ENCODE measurements at places on chromosomes 11 and 22. TPM values are rescaled to one million over a fixed set of nuclear protein-coding genes. Genes with fewer than 3 reads are reported as not detected.

The MYO7A gene
- total RNA-seq, result 1.5 TPM

The CSNK2A3 gene
- total RNA-seq, result 1.5 TPM

The SOX6 gene
- 3.0 TPM for total RNA-seq

The OR4A16 gene
- total RNA-seq, result not detected

DNA sequence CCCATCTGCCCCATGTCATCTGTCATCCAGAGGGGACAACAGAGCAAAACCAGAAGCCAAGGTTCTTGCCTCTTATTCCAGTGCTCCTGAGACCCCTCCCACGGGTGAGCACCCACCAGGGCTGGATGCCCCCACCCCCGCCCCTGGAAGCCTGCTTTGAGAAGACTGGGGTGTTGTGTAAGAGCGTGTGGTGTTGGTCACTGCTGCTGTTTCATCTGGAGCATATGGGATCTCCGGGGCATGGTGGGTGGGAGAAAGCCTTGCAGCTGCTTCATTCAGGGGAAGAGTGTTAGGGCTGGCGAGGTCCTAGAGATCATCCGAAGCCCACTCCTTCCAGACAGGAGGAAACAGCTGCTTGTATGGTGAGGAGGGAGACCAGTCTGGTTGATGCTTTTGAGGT, 54.1 kb downstream of the CHRDL2 start:
- no peaks in the 10 kb centered on the region for H3K4me1 ChIP-seq
- no peak overlapping the region for H3K4me3 ChIP-seq
- H3K27me3 ChIP-seq, result no peaks in the 10 kb centered on the region
- H3K36me3 ChIP-seq, result no peaks in the 10 kb centered on the region
- DNase-seq, result no peak

DNA sequence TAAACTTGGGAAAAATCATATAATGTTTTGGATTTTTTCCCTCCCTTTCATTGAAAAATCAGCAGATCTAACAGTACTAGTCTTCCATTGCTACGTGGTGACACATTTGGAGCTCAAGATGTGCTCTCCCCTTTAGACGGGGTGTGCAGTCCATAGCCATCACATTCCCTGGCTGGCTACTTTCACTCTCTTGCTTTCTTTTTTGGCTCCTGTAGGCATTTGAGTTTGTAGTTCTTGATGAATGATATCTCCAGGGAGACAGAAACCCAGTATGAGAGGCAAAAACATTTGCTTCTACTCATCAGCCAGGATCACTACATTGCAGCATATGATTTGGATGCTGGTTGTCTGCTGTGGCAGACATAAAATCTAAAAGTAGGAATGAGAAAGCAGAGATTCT, 12.1 kb downstream of the CCDC81 start:
- DNase-seq, result no peak
- no peaks in the 10 kb centered on the region for H3K27me3 ChIP-seq
- H3K36me3 ChIP-seq, result no peaks in the 10 kb centered on the region
- H3K27ac ChIP-seq, result no peak overlapping the region

Data from thymus (tissue), 14 donors.